Activated CD4-positive, alpha-beta T cell treated with anti-CD3 and anti-CD28 coated beads, Interleukin-10, Interleukin-2, amounts not matched to agents 100 ng/mL and 50 ng/mL, durations not matched to agents 16 hours and 8 hours (primary cell): ENCODE measurements at places on chromosomes 7 and 10.

DNA sequence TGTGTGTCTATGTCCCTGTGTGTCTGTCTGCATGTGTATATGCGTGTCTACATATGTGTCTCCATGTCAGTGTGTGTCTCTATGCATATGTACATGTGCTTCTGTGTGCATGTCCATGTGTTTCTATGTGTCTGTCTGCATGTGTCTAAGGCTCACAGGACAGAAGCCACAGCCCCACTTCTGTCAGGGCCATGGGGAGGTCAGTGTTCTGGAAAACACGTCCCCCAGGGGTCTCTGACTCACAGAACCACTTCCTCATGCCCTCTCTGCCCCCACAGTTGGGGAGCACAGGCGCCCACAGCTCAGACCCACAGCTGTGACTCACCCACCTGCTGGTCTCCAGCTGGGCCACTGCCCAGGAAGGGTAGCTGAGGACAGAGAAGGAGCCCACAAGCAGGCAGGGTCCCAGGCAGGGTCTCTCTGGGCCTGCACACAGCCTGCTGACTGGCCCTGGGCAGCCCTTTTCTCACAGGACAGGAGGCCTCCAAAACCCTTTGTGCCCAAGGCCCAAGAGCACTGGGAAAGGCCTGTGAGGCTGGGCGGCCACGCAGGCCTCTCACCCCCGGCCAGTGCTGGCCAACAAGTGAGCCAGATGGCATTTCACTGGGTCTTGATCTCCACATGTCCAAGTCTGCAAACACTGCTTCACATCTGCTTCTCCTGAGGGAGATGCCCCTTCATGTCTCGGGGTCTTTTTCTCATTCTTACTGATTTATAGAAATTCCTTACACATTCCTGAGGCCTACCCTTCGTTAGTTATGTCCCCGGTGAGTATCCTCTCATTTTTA, 102.9 kb upstream of the FAM20C start:
- no peak for DNase-seq

GRCh38 chr10:69733791-69734261, 67.9 kb upstream of the COL13A1 start:
- DNase-seq: no peak

GRCh38 chr7:104267701-104268368, 60.0 kb upstream of the ORC5 start:
- DNase-seq: peak; percentile 11

DNA sequence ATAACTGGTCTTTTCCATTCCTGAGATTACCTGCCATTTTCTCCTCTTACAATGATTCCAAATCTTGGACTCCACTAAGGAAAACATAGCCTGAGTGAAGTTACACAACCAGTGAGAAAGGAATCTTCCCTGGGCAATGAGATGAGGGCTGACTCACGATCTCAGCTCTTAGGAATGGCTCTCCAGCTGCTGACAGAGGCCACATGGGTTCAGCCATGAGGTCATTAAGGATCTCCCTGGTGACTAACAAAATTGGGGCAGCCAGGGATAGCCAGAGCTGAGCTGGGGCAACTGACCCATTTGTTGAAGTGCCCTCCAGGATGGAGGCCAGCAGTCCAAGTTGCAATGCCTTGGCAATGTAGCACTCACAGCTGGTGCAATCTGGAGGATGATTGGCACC, 78.7 kb upstream of the MKLN1 start:
- no peak for DNase-seq

DNA sequence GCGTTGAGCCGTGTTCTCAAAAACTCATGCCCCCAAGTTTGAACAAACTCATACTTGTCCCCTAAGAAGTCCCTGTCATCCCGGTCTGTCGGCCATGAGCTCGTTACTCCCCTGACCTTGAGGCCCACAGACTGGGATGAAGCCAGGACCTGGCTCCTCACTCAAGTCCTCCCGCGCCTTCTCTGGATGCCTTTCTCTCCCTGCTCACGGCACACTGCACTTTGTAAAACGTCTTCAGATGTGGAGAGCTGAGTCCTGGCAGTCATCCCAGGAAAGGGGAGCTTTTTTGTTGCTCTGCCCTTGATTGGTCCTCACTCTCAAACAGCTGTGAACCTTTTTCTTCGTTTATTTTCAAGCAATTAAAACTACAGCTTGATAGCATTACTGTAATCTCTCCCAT, 110.8 kb downstream of the JAZF1 start:
- DNase-seq: no peak

DNA sequence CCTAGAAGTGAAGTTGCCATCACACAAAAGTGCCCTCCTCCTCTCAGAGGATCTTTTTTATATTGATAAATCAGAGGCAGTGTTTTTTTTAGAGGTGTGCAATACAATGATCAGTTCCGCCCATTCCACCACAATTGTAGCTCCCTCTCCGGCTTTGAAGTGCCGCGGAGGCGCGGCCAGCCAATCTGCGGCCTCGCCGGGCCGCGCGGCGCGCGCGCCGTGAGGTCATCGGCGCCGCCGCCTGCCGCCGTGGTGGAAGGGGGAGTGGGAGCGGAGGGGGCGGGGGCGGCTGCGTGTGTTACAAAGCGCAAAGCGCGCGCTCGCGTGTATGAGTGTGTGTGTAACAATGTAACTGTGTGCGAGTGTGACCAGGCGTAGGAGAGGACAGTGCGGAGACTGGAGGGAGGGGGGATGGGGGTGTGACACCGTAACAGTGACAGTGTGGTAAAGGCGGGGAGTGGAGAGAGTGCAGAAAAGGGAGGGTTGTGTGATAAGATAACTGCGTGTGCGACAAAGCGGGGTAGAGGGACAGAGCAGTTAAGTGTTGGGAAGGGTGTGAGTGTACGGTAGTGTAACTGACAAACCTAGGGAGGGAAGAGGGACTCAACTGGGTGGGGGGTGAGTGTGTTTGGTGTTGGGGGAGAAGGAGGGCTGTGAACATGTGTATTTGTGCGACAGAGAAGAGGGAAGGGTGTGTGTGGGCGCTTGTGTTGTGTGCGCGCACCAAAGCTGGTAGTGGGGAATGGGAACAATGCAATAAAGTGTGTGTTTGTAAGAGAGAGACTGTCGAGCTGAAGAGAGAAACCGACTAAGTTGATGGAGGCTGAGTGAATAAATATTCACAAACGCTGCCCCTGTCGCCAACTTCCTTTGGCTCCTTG, at the start of gene SP8:
SP8 (minus strand) TSS at position 108 of the 881 bp plus-strand sequence; CDS start at position 20, 88 bp downstream.
- DNase-seq: peak; percentile 34

GRCh38 chr10:88949912-88950837, 2.4 kb downstream of the ACTA2 start:
- no peak for DNase-seq

DNA sequence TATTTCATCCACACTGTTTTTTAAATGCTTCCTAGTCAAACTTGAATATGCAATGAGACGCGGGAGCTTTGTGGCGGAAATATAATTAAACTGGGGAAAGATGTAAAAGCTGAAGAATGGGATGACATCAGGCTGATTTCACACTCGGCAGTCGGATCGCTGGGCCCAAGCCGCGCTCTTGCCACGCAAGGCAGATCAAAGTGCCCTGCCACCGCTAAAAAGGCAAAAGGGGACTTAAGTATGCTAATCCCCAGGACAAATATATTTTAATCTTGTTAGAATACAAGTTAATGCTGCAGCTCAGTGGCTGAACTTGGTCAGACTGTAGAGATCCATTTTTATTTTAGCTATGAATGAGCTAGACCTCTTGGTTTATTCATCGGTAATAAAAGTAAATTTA, 13.8 kb downstream of the EN2 start:
- no peak for DNase-seq

DNA sequence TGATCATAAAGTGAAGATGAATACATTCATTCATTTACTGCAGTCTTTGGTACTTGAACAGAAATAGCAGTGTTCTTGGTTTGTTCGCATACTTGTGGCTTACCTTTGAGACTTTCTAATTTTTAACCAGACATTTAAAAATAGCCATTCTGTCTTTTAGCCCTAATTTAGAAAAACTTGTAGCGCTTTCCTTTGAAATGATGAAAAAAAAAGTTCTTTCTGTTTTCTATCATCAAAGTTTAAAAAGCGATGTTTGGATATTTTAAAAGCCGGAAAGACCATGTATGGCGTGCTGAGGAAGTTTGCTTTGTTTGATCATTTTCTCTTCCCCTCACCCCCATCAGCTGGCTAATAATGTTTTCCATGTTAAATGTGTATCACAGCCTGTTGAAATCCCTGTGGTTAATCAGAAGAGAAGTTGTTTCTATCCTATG, 116.3 kb downstream of the CUX1 start:
- no peak for DNase-seq

DNA sequence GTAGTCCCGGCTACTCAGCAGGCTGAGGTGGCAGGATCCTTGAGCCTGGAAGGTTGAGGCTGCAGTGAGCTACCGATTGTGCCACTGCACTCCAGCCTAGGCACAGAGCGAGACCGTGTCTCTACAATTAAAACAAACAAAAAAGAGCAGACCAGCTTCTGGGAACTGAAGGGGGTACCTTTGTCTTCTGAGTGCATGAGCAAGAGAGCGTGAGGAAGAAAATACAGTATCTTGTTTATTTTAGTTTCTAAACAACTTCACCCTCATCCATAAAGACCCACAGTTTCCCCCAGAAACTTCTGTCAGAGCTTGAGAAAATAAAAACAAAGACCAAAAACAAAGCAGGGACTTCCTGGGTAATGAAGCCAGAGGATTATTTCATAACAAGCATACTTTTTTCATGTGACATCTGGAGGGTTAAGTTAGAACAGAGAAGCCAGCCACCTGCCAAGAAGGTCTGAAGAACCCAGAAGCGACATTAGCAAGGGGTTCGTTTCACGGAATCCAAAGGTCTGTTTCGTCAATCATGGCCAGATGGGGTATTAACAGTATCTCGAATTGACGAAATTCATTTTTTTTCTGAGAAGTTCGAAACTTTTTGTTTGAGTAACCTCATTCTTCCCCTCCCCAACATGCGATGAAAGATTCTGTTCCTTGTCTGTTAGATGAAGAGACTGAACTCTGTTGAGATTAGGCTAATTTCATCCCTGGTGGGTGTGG, 10.2 kb upstream of the IL2RA start:
- peak; percentile 92 for DNase-seq

GRCh38 chr7:158802535-158803366, 26.6 kb downstream of the ESYT2 start:
- DNase-seq: no peak

DNA sequence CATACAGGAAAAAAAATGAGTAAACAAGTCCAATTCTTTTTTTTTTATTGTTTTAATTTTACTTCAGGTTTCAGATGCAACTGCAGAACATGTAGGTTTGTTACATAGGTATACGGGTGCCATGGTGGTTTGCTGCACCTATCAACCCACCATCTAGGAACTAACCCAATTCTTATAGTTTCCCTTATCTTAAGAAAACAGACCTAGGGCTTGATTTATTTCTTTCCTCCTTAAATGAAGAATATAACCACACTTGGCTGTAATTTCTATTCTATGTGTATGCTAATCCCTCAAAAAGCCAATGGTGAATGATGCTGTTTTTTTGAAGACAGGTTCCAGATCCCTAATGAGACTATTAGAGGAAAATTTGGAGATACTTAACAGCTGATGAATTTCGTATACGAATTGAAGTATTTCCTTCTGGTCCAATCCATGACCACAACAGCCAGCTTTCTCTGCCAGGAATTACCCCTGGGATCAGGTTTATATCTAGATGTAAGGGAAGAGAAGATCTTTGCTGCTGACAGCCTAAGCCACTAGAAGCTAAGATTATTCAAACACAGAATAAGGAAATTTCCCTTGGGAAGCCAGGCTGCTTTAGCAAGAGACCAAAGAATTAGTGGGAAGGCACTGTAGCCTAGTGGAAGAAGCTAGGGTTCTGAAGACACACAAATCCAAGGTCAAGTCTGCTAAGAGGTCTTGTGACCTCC, 115.8 kb downstream of the INHBA start:
- no peak for DNase-seq

DNA sequence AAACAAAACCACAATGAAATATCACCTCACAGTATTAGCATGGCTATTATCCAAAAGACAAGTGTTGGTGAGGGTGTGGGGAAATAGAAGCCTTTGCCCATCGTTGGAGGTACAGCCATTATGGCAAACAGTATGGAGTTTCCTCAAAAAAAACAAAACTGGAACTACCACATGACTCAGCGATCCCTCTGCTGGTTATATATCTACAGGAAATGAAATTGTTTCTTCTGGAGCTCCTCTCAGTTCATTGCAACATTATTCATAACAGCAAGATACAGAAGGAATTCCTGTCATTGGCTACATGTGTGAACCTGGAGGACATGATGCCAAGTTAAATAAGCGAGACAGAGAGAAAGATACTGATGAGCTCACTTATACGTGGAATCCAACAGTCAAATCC, 2.4 kb upstream of the UBE3C start:
- no peak for DNase-seq
